ENCODE measurements at places on chromosomes 12 and 14.

- no peak for DNase-seq
Observed at GRCh38 chr14:89624500-89625156, 207.6 kb upstream of the FOXN3 start.

DNA sequence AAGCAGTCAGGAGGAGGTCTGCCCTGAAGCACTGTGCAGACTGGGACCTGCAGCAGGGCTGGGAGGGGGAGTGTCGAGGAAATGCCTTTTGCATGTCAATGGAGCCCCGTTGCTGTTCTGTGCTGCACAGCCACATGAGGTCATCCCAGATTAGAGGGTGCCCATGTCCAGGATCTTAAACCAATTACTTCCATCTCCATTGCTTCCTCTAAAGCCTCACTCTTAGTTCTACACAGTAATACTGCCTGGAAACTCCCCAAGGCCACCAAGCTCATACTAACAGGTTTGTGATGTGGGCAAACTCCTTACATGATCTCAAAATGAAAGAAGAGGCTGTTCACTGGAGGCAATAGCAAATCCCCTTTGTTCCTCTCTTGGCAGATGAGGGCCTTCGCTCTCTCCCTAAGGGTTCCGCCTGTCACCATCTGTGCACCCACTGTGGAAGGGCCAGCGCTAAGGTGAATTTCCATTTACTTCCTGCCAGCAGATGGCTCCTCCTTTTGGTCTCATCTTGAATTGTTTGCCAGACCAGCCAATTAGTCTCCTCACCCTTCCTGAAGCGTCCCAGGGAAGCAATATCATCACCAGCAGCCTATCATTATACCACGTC lies 35.4 kb upstream of the LTA4H start:
- DNase-seq: peak; percentile 60

DNA sequence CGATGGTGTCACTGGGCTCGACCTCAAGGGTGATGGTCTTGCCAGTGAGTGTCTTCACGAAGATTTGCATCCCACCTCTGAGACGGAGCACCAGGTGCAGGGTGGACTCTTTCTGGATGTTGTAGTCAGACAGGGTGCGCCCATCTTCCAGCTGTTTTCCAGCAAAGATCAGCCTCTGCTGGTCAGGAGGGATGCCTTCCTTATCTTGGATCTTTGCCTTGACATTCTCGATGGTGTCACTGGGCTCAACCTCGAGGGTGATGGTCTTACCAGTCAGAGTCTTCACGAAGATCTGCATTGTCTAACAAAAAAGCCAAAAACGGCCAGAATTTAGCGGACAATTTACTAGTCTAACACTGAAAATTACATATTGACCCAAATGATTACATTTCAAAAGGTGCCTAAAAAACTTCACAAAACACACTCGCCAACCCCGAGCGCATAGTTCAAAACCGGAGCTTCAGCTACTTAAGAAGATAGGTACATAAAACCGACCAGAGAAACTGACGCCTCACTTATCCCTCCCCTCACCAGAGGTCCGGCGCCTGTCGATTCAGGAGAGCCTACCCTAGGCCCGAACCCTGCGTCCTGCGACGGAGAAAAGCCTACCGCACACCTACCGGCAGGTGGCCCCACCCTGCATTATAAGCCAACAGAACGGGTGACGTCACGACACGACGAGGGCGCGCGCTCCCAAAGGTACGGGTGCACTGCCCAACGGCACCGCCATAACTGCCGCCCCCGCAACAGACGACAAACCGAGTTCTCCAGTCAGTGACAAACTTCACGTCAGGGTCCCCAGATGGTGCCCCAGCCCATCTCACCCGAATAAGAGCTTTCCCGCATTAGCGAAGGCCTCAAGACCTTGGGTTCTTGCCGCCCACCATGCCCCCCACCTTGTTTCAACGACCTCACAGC lies 717 bp downstream of the UBC start:
- peak; percentile 49 for DNase-seq

GRCh38 chr12:643475-644302 lies 19.6 kb downstream of the NINJ2 start:
- DNase-seq: peak; percentile 35

DNA sequence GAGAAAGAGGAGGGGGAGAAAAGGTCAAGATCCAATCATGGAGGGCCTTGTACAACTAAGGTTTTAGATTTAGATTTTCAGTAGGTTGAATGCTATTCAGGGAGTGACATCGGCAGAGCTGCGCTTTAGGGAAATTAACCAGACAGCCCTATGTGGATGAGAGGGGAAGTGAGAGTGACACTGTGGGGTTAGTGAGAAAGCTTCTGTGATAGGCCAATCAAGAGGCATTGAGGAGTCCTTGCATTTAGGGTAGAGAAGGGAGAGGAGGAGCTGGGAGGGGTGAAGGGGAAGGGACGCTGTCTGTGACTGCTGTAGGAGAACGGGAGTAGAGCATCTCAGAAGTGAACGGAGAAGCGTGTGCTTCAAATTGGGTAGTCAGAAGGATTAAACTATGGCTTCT lies 3.4 kb downstream of the HSD17B6 start:
- peak; percentile 86 for DNase-seq

DNA sequence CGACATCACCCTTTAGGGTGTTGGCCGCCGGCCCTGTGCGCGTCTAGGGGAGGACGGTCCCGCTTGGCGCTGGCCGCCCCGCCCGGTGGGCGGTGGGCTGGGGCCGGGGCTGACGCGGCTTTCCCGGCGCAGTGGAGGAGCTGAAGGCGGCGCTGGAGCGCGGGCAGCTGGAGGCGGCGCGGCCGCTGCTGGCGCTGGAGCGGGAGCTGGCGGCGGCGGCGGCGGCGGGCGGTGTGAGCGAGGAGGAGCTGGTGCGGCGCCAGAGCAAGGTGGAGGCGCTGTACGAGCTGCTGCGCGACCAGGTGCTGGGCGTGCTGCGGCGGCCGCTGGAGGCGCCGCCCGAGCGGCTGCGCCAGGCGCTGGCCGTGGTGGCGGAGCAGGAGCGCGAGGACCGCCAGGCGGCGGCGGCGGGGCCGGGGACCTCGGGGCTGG lies 3.6 kb downstream of the TNFAIP2 start:
- DNase-seq: no peak

DNA sequence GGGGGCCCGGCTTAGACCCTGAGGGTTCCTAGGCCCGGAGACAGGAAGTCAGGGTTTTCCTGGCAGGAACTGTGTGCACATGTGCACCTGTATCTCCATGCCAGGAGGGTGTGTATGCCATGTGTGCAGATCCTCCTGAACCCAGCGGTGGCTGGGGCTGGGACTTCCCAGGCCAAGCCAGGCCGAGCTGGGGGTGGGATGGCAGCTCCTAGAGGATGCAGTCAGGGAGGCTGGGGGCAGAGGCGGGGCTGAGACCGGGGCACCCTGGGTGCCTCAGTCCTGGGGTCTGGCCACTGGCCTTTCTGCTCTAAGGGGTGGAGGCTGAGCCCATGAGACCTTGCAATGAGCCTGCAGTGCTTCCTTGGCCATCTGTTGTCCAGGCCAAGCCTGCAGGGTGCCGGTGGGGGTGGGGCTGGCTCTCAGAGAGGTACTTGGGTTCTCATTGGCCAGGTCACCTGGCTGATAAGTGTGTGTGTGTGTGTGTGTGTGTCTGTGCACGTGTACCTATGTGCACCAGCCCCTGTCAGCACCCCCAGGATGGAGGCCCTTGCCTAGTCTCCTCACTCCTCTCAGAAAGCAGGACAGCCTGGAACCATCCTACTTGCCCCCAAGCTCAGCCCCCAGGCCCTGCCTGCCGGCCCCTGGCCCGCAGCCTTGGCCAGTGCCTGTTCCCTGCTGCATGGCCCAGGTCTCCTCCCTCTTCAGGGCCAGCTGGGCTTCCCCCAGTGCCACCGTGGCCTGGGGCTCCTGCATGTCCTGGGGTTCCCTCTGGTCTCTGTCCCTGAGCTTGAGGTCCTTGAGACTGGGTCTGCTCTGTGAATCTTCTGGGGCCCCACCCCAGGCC lies 10.6 kb upstream of the TNFAIP2 start:
- no peak for DNase-seq

DNA sequence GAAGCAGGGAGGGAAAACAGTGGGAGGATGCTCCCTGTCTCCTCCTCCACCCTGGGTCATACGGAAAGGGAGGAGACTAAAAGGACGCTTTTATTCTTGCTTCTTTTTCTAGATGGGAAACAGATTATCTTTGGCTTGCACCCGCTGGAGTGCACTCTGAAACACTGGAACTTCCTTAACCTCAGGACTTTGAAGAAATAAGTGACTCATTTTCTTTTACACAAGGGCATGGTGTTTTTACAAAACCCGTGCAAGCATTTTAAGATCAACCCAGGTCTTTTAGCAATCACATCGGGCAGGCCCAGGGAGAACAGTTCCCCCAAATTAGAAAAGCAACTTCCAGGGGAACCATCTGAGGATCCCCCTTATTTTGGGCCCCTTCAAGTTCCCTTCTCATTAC lies 80.9 kb upstream of the TSPAN11 start:
- DNase-seq: no peak

- no peak for DNase-seq
Observed at GRCh38 chr14:99136401-99136800, 135.6 kb downstream of the BCL11B start.

DNA sequence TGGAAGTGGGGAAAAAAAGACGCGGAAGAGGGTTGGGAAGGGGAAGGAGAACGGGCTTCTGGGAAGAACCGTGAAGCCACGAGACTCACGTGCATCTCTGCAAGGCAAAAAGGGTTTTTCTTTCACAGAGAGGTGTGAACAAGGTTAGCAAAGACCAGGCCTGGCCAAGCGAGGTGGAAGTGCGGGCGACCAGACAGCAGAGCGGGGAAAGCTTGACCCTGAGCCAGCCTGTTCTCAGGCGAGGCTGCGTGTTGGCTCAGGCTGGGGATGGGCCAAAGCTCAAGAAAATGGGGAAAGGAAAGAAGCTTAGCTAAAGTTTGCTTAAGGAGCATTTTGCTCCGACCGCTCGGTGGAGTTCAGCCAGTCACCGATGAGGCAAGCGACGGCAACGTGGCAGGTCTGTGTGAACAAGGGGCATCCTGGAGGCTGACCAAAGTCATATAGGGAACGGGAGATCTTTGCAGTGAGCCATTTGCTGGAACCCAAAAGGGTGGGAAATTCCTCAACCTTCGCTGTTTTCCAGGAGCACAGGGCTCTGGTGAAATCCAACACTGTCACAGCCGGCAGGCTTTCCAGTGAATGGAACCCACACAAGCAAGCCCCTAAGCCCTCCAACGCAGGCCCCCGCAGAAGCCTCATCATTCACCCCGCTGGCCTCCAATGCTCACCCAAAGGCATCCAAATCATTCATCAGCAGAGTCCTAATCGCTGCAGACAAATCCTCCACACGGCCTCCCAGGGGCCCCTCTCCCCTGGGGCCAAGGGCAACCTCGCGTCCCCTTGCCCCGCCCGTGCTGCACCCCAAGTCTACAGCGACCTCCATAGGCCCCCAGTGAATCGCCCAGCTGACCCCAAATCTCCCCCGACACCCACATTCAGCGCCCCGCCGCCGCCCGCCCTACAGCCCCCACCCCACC lies 754 bp downstream of the ZNF605 start:
- DNase-seq: peak; percentile 85

- no peak for DNase-seq
Observed at GRCh38 chr14:55373784-55374705, 37.6 kb downstream of the ATG14 start.

- DNase-seq: no peak
Observed at GRCh38 chr12:75184516-75184915, 25.1 kb downstream of the KCNC2 start.

GRCh38 chr12:2510045-2510444 lies 284.7 kb upstream of the FKBP4 start:
- DNase-seq: no peak

DNA sequence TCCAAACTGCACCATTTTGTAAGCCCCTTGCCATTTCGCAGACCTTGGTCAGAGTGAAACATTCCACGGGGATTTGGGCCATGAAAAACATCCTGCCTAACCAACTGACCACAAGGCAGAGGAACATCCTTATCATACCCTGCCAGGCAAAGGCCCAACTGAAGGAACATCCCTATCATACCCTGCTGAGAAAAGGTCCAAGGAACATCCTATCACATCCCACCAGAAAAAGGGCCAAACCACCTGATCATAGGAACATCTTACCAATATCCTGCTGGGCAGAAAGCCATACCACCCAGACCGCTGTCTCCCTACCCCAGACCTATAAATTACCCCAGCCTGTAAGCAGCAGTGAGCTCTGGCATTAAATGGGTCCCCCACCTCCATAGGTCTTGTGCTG lies 19.4 kb upstream of the LRRC9 start:
- DNase-seq: no peak

- no peak for DNase-seq
Observed at GRCh38 chr14:103543140-103543539, 14.1 kb downstream of the TRMT61A start.

- DNase-seq: no peak
Observed at GRCh38 chr14:73943083-73943482, 6.8 kb downstream of the FAM161B start.

GRCh38 chr14:55123101-55123500 lies 6.0 kb upstream of the LGALS3 start:
- no peak for DNase-seq

- no peak for DNase-seq
Observed at GRCh38 chr12:26987634-26988424, 26.4 kb downstream of the TM7SF3 start.

DNA sequence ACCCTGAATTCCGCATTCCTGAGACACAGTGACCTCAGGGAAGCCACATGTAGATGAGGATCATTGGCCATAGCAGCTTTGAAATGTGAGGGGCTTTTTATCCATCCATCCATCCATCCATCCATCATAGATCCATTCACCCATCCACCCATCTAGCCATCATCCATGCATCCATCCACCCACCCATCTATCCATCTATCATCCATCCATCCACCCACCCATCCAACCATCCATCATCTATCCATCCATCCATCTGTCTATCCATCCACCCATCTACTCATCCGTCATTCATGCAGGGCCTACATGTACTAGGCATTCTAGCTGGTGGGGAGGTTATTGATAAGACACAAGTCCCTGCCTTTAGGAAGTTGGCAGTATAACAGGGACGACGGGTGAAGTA lies 27.9 kb upstream of the CEBPE start:
- no peak for DNase-seq

- DNase-seq: no peak
Observed at GRCh38 chr14:101276309-101277091, 284.8 kb upstream of the DIO3 start.

DNA sequence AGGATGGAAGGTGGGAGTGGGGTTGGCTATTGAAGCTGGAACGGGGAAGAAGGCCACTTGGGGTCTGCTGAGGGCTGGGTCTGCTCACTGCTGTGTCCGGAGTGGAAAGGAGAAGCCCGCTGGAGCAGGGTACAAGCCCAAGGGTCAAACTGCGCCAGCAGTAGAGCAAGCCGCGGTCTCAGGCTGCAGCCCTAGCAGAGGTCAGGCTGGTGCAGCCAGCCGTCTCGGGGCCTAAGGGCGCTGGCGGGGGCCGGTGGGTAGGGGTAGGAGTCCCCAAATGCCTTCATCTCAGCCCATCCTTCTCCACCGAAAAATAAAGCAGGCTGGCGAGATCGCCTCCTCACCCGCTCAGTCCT lies 718 bp upstream of the JDP2 start:
- peak; percentile 27 for DNase-seq
